ENCODE measurements at places on chromosomes 2 and 18.

DNA sequence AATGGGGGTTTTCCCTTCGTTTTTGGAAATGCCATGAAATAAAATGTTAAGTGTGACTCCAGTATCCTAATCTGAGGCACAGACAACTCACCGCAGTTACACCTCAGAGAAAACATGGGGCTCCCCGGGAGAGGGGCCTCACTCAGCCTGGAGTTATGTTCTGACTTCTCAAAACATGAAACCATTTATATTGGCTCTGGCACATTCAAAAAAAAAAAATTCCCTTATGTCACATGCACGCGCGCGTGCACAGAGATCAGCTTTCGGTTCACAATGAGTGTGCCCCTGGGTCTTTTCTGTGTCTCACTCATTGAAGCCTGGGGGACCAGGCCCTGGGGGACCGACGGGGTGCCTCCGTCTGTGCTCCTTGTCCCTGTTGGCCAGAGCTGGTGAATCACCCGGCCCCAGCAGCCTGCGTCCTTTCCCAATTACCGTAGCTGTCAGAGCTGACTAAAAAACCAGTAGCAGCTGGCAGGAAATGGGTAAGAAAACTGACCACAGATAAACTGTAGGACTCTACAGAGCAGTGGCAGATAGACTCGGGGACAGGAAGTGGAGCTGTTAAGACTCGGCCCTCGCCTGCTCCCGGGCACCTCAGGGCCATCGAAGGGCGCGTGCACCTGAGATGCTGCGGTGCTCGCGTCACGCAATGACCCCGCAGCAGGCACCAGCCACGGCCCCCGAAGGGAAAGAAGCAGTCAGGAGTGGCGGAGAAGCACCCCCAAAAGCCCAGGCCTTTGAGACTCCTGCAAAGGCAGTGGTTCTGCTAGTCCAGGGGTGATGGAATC is 138.3 kb upstream of the ID2 start:
- no peak for DNase-seq

GRCh38 chr2:160292225-160292624 is 92.2 kb upstream of the ITGB6 start:
- no peak for DNase-seq

DNA sequence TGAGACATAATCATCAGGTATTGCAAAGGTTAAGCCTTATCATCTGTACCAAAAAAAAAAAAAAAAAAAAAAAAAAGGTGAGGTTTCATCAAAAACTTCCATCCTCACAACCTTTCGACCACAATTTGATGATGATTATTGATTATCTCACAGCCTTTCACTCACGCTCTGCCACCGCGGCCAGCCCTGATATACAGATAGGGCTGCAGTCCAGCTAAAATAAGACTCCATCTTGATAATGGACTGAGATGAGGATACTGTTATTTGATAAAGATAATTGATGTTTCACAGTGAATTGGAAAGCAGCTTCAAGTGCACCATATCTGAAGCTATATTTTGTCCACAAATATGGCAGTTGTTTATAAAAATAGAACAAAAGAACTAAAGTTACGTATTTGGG is 159.7 kb upstream of the BOD1L2 start:
- DNase-seq = no peak

GRCh38 chr2:138718405-138718804 is 61.8 kb downstream of the NXPH2 start:
- DNase-seq = no peak

DNA sequence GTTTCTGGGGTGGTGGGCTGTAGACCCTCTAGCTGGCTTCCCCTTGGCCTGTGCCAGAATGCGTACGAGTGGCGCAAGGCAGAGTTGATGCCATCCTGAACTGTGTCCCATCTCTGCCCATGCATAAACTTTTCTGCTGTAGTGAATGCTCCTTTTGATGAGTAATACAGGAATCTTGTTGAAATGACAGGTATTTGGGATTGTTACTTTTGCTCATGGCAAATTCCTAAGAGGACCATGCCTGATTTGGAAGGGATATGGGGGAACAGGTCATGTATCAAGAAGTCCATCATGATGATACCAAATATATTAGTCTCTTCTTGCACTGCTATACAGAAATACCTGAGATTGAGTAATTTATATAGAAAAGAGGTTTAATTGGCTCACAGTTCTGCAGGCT is 648.0 kb downstream of the SLC4A3 start:
- DNase-seq = no peak

DNA sequence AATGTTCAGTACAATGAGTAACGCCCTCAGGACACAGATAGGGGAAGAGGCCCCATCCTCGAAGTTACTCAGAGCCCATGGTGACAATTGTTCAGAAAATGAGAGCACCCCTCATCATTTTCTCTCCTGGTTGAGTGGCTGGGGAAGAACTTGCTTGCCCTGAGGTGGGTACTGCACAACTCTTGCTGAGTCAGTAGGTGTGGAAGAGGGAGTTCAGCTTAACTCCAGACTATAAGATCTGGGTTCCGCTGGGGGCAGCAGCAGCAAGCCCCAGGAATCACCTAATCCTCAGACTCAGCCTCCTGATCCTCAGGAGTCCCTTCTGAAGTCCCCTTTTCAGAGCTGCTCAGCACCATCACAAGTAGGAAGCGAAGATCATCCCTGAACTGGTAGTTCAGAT is 123.7 kb downstream of the PIEZO2 start:
- no peak for DNase-seq

GRCh38 chr18:59735269-59735860 is 38.1 kb upstream of the CCBE1 start:
- DNase-seq = no peak

GRCh38 chr18:2606335-2606734 is 35.0 kb downstream of the NDC80 start:
- no peak for DNase-seq

- no peak for DNase-seq
These were observed 3.5 kb upstream of the ADNP2 start for GRCh38 chr18:80105369-80106167.

GRCh38 chr2:150495001-150495400 is 7.5 kb upstream of the RND3 start:
- no peak for DNase-seq

- DNase-seq = no peak
These were observed 75.6 kb downstream of the MBP start for GRCh38 chr18:77057006-77057395.
